Cortex of kidney (tissue), 1 donor: ENCODE measurements at places on chromosomes 2 and 18.

GRCh38 chr2:209376686-209377085 lies 47.2 kb upstream of the MAP2 start:
- no peak for DNase-seq

DNA sequence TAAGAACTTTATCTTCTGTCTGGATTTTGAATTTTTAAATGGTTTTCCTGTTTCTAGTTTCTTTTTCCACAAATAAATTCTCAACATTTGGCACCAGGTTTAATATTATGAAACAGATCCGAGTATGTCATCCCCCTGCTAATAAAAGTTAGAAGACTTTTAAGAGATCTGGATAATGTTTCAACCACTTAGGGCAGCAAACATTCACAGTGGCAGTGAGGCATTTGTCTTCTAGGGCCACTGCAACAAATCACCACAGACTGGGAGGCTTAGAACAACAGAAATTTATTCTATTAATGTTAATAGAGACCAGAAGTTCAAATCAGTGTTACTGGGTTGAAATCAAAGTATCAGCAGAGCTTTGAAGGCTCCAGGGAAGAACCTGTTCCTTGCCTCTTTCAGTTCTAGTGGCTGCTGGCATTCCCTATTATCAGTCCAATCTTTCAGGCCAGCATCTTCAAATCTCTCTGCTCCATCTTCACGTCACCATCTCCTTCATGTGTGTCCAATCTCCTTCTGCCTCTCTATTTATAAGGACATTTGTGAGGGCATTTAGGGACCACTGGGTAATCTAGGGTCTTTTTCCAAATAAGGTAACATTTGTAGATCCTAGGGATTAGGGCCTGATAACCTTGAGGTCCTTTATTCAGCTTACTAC lies 23.4 kb downstream of the ACSL3 start:
- DNase-seq: no peak

- no peak for DNase-seq
These were observed 27.7 kb downstream of the TMEM182 start for GRCh38 chr2:102789349-102790090.

GRCh38 chr2:201977651-201978050 lies 56.0 kb upstream of the FZD7 start:
- no peak for DNase-seq

DNA sequence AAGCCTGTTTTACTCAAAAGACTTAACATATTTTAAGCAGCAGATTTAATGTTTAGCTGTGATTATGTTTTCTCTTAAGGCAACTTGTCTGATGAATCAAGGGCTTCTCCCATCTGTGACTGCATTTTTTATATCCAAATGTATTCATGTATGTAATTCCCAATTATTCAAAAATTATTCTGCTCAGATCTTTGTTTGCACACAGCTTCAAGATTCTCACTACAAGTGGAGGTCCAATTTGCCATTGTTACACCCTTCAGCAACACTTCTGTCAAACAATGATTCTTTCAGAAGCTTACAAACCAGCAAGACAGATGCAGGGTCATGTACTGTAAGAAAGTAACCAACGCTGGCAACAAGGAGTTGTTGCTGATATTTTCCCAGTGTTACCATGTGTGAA lies 5.9 kb upstream of the LRPPRC start:
- DNase-seq: no peak

DNA sequence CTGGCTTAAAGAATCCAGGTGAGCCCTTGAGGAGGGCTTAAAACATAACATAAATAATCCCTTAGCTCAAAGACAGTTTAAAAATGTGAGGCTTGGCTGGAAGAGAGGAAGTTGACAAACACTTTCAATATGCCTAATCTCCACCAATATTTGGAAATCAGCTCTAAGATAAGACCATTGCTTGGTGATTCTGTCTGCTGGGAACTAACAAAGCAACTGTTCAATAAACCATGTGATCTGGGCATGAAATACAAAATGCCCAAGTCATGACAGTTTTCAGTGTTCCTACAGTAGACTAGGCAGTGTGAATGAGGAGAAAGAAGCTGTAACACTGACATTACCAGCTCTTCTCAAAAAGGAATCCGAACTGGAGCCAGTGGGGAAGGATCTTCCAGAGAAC lies 10.7 kb downstream of the MFF start:
- DNase-seq: no peak

- DNase-seq: no peak
These were observed 503.2 kb upstream of the FAM98A start for GRCh38 chr2:34102339-34102738.

GRCh38 chr18:36187193-36187825 lies at the start of gene MOCOS:
Gene MOCOS (plus strand): TSS chr18:36187497. CDS start chr18:36187540, 43 bp downstream.
- DNase-seq: peak; percentile 20

GRCh38 chr2:229339618-229340017 lies 68.5 kb upstream of the PID1 start:
- no peak for DNase-seq

- DNase-seq: no peak
These were observed 27.8 kb upstream of the MAT2A start for GRCh38 chr2:85511008-85511811.

- no peak for DNase-seq
These were observed 24.4 kb downstream of the TFCP2L1 start for GRCh38 chr2:121260370-121261154.

- DNase-seq: no peak
These were observed 41.8 kb downstream of the CPS1 start for GRCh38 chr2:210598219-210598618.

DNA sequence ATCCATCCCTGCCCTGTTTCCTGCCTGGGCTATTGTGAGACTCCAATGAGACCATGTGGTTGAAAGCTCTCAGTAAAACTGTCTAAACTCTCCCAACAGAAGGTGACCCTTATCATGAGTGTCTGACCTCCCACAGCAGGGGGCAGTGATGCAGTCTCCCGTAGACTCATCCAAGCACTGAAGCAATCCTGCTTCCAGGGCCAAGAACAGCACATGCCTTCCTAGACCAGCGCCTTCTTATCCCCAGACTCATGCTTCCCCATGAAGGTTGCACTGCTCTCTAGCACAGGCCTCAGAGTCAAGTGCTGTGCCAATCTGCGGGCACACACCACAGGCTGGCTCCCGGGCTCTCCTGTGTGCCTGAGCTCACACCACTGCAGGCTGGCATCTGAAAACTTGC lies 112.3 kb downstream of the TNS1 start:
- no peak for DNase-seq

GRCh38 chr2:242088471-242089212 lies 219.1 kb downstream of the RTP5 start:
- DNase-seq: peak; percentile 41

GRCh38 chr2:10221976-10222870 lies 80.5 kb upstream of the HPCAL1 start:
- DNase-seq: no peak

DNA sequence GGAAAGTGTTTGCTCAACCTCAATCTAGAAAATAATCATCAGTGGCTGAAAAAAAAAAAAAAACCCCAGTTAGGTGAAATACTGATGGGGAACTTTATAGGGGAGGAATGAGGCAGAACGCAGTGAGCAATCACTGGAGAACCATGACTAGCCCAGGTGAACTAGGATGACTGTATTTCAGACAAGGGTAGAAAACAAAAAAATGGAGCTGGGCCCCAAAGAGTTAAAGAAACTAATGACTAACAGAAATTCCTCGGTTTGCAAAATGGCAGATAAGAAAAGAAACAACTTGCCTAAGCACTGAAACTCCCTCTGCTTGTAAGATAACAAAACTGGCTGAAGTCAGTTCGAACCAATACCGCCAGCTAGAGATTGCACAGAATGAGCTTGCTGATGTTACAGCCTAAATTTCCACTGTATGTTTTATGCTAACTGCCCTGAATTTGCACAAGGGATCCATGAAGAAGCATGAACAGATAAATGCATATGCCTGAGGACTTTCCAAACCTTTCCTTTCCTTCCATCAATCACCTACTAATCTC lies 245.9 kb downstream of the METTL4 start:
- DNase-seq: no peak

DNA sequence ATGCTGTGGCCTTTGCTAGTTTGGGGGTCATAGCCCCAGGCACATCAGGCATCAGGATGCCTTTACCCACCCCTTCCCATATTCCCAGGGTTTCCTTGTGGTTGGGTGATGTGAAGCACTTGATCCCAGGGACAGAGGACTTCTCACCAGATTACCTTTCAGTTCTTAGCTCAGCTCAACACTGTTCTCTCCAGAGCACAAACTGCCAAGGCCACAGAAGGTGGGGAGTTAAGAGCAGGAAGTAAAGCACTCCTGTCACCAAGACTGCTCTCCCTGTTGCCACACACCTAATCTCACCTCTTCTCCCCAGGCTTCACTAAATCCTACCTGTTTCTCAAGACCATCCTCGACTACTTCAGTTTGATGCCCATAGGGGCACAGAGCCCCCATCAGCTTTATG lies 25.9 kb downstream of the FHOD3 start:
- DNase-seq: no peak

GRCh38 chr2:152863826-152864225 lies 145.4 kb downstream of the ARL6IP6 start:
- DNase-seq: no peak

- no peak for DNase-seq
These were observed 66.5 kb downstream of the EIF2AK3 start for GRCh38 chr2:88560619-88561307.
